ENCODE measurements at places on chromosomes 5 and 9.

GRCh38 chr9:83367326-83367725, 170.9 kb downstream of the FRMD3 start:
- no peak for DNase-seq

- DNase-seq, result peak; percentile 55
Measured at GRCh38 chr5:133052317-133053175, 733 bp downstream of the HSPA4 start.

- no peak for DNase-seq
Measured at GRCh38 chr5:15203376-15203775, 296.6 kb upstream of the FBXL7 start.

DNA sequence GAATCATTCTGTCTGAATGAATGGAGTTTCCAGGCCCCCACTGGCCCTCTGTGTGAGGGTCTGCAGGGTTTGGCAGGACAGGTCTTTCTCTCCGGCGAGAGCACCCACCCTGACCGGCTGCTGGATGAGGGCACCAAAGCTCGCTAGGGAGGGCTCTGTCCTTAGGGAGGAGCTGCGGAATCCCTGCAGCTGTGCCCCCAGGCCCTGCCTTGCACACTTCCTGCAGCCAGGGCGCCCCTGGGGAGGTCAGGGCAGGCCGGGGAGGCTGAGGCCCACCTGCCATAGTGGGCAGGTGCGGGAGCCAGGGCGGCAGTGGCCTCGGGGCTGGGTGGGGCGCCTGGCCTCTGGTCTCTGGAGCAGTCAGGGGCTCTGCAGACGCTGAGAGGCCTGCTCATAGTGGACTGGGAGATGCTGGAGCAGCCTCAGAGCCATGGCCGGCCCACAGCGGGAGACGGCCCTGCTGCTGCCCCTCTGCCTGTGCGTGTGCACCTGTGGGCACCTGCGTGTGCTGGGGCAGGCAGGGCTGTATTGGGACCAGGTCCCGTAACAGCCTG, 36.1 kb downstream of the EXOC3 start:
- no peak for DNase-seq

DNA sequence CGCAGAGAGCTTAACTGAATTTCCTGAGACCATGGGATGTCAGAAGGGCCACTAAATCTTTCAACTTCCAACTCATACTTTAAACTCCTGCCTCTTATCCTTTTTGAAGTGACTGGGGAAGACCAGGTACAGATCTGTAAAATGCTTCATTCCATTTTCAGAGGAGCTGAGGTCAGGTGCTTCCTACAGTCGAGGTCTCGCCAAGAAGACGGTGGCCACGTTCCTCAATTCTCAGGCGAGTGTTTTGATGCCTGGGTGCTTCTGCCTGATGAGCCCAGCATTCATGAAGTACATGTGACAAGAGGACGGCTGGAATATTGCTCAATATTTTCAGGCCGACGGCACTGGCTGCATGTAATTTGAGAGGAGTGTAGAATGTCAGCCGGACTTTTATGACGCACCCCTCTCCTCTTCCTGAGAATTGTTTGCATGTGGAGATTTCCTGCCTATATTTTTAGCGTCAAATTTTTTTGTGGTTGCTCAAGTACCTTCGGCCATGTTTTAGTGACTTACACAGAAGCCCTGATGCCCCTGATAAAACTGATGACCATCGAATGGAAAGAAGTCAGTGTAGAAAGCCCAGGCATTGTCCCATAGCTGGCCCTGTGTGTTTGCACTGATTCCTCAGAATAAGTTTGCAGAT, 38.8 kb upstream of the GLRX start:
- DNase-seq, result no peak

GRCh38 chr9:20623021-20623747, 885 bp upstream of the MLLT3 start:
- peak; percentile 22 for DNase-seq

DNA sequence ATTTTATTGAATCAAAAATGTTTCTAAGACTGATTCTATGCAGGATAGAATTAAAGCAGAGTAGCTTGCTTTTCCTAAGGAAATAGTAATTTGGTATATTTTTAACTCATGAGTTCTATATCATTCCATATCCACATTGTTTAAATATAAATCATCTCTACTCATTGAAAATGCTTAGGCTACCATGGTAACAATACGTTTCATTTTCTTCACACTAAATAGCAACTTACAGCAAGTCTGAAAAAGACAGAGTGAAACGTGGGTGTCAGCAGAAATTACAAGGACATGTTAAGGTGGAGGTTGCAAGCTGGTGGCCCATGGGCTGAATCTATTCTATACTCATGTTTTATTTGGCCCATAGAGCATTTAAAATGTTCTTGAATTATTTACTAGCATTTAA, 487.9 kb downstream of the ARHGEF28 start:
- DNase-seq, result no peak

- no peak for DNase-seq
Measured at GRCh38 chr9:127185931-127186781, 63.7 kb upstream of the ANGPTL2 start.

GRCh38 chr9:117787746-117788145, 83.5 kb downstream of the TLR4 start:
- DNase-seq, result no peak

GRCh38 chr9:111149018-111149759, 110.9 kb upstream of the LPAR1 start:
- DNase-seq, result no peak

- DNase-seq, result no peak
Measured at GRCh38 chr5:44807269-44807668, 1.5 kb upstream of the MRPS30 start.

DNA sequence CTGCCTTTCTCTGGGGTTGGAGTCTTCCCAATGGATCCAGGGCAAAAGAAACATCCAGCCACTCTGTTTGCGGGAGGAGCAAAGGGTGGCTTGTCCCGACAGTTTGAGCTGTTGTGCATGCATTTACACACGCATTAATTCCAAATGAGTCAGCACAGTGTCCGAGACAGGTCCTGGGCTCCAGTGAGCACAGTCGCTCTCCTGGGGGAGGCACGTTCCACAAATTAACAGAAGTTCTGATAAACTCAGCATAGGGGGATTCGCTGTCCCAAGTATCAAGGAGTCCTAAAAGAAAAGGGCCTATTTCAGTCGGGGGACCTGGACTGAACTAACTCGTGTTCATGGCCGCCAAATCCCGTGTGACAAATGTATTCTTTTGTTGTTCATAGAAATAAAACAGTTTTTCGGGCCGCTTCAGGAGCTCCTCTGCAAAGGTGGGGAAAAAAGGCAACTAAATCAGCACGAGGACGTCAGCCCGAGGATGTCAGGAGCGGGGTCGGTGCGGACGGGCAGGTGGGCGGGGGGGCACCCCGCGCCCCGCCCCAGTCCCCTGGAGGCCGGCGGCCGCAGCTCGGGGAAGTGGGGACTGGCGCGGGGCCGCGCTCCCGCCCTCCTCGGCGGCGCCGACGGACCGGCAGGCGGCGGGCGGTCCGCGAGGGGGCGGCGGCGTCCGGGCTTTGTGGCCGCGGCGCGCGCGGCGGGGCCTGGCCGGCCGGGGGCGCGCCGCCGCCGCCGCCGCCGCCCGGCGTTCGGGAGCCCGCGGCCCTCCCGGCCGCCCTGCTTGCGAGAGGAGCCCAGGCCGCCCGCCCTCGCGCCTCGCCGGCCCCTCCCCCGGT, at the start of gene MSANTD3:
Gene MSANTD3, plus strand, starts transcription at position 614 of the 836 bp plus-strand sequence. CDS start 14,796 bp downstream, outside the sequence.
- peak; percentile 16 for DNase-seq

DNA sequence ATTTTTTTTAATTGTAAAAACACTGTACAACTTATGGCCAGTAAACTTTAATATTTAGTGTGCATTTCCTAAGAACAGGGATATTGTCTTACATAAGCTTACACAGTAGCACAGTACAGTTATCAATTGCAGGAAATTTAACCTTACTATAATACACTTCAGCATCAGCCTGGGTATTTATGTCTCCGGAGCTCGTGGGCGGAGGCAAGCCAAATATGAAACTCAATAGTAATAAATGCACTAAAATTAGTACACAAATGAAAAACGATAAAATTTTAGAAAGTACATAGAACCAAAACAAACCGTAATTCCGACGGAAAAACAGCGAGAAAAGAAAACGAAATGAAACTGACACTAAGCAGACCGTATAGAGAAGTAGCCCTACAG, 91.2 kb downstream of the ANXA2R start:
- no peak for DNase-seq

GRCh38 chr5:43785198-43785597, 182.2 kb downstream of the NNT start:
- DNase-seq, result no peak

DNA sequence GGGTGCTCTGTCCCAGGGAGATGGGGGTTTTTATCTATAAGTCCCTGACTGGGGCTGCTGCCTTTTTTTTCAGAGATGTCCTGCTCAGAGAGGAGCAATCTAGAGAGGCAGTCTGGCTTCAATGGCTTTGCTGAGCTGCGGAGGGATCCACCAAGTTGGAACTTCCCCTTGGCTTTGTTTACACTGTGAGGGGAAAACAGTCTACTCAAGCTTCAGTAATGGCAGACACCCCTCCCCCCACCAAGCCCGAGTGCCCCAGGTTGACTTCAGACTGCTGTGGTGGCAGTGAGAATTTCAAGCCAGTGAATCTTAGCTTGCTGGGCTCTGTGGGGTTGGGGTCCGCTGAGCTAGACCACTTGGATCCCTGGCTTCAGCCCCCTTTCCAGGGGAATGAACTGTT, 375.8 kb downstream of the RAB3C start:
- no peak for DNase-seq

- DNase-seq, result no peak
Measured at GRCh38 chr5:149817539-149818060, 87.5 kb downstream of the PPARGC1B start.

DNA sequence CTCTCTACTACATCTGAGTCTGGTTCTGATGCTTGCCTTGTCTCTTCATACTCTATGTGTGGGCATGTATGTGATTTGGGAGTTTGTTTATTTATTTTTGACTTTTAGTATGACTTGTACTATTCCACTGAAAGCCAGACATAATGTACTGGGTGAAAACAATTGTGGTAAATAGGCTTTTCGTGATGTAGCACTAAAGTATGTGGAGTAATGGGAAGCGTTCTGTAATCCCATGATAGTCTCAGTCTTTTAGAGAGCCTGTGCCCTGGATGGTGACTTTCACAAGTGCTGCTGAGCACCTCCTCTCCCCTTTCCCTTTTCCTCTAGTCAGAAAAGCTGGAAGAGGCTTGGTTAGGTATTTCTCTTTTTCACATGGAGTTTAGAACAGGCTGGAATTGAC, 85.8 kb upstream of the S1PR3 start:
- no peak for DNase-seq

GRCh38 chr5:29697785-29698414, 1495.6 kb upstream of the CDH6 start:
- DNase-seq, result no peak

GRCh38 chr5:32394981-32395380, 49.6 kb downstream of the ZFR start:
- no peak for DNase-seq

GRCh38 chr9:114674076-114674797, 7.8 kb downstream of the TEX48 start:
- DNase-seq, result no peak

DNA sequence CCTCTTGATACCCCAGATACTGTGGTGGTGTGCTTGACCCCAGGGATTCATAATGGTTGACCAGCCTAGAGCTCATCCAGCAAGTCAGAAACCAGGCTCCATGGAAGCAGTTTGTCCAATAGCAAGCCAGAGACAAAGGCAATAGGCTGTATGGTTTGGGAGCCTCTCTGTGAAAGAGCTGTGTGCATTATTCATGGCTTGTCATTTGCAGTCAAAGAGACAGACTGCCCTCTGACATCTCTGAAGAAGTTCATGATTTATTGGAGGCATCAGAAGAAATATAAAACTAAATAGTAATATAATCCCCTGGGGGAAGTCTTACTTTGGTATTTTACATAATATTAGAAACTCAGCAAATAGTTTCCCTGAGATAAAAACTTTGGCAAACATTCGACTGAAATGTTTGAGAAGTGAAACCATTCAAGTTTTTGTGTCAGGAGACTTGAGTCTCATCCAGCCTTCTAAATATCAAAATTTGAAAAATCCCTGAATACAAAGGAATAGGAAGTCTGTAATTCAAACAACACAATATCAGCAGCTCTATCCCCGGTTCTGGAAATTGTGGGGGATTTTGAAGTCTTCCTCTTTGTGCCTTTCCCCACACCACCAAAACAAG, 250.3 kb downstream of the ZSWIM6 start:
- DNase-seq, result no peak

DNA sequence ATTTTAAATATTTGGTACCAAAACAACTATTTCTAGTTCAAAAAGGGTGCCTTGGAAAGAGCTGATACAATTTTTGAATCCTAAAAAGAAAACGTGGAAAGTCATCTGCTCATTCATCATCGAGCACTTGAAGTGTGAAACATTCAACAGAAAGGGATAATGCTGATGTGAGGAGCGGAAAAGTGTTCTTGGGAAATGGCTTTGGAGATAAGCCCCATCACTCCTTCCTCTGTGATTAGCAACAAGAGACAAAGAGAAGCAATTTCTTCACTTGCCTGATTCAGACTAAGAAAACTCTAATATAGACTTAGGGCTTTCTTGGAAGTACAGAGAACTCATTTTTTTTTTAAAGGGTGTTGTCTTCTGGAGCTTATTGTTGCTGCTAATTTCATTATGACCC, 74.9 kb downstream of the C9orf152 start:
- DNase-seq, result no peak

DNA sequence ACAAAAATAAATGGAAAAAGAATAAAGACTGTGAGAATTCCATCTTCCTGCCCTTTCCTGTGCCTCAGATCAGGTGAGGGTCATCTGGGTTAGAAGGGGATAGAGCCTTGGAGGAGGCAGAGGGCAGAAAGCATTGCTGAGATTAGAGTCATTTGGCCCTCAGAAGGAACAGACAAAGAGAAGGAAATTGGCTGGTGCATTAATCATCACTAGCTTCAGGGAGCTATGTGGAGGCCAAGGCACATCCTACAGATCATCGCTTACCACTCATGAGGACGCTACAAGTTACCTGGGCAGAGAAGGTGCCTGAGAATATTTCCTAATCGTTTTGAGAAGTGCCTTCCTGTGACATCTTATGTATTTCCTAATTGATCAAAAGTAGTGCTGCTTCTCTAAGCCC, 74.5 kb downstream of the C7 start:
- DNase-seq, result no peak

- no peak for DNase-seq
Measured at GRCh38 chr5:143051244-143052058, 281.3 kb downstream of the ARHGAP26 start.

DNA sequence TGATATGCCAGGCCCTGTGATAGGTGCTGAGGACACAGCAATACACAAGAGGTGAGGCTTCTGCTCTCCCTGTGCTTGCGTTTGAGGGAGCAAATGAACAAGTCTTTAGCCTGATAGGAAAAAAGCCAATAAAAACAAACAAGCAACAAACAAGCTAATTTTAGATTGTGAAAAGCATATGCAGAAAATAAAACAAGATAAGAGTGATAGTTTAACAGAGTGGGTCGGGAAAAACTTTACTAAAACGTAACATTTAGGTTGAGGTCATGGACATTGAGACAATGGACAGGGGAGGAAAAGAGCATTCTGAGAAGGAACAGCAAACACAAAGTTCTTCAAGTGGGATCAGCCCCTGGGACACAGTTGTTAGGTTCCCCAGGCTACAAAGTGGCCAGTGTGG, 4.3 kb downstream of the SMIM3 start:
- no peak for DNase-seq

GRCh38 chr9:100884518-100884917, 144.0 kb upstream of the PLPPR1 start:
- no peak for DNase-seq

Measured in stimulated activated CD4-positive, alpha-beta T cell treated with anti-CD3 and anti-CD28 coated beads, Interleukin-1b, Interleukin-23, amount 100 ng/mL, for 24 hours (primary cell).